WTC11 (cell line): ENCODE measurements at places on chromosomes 16 and 17.
A peak's percentile ranks its signal among the peaks of the same experiment; 100 is the strongest.

DNA sequence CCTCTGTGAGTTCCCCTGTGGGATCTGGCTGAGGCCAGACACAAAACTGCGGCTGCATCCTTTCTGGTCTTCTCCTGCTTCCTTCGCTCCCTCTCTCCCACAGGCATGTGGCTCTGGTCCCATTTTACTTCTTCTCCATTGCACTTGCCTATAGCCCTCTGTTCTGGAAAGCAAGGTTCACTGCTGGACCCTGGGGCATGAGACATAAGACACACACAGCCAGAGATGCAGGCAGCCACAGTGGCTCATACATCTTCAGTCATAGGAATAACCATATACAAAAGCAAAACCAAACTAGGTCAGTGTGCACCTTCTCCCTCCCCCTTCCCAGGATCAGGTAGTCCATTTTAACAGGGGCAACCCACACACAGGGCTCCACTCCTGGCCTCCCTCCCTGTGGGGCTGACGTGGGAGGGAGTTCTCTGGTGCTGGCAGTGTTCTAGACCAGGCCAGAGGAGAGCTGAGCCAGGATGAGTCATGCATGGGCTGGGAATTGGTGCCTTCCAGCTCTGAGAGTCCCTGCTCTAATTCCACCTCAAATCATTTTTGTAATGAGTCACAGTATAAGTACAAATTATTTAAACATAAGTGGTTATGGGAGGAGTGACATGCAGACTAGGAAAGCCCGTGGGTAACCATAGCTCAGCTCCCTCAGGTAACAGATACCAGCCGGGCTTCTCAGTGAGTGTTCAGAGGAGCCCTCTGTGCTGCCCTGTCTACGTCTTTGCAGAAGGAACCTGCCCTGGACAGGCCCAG, 58.0 kb downstream of the ASIC2 start:
- no peak for DNase-seq
- H3K36me3 ChIP-seq, result no peaks in the 10 kb centered on the region
- no peak overlapping the region for H3K27ac ChIP-seq
- H3K27me3 ChIP-seq, result no peaks in the 10 kb centered on the region
- peaks cover 13% of the 10 kb centered on the region for H3K4me1 ChIP-seq
- H3K4me3 ChIP-seq, result no peak overlapping the region

DNA sequence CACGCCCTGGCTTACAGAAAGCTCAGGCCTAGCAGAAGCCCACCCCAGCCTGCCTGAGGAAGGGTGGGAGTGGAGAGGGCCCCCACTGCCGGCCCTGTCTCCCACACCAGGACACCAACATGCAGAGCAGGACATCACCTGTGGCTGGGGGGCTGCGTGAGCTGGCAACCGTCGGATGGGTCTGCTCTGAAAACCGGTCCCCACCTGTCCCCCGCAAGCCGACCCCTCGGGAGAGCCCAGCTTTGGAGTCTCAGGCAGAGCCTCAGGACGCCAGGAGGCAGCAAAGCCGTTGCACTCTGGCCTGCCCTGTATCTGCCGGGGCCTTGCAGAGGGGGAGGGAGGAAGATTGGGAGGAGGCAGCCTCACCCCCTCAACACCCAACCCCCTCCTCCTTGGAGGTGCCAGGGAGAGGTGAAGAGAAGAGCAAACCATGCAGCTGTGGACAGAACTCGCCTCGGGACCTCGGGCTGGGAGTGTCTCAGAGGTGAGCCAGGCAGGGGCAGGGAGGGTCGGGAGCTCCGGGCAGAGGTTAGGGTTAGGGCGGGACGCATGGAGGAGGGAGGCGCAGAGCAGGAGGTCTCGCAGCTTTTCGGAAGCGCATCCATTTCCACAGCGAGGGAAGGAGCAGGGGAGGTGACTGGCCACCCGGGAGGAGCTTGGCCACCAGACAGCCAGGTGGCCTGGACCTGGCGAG, 30.4 kb upstream of the ZC3H18 start:
- peaks cover 37% of the 10 kb centered on the region for H3K27me3 ChIP-seq
- no peak for DNase-seq
- no peak overlapping the region for H3K27ac ChIP-seq
- peaks cover 12% of the 10 kb centered on the region; the same call in 1 of the 2 replicates for H3K4me1 ChIP-seq

- DNase-seq, result no peak
- H3K27me3 ChIP-seq, result peaks cover 16% of the 10 kb centered on the region
- no peak overlapping the region for H3K4me3 ChIP-seq
- H3K27ac ChIP-seq, result no peak overlapping the region
Observed at GRCh38 chr17:74903671-74904070, 10.2 kb upstream of the FADS6 start.

GRCh38 chr17:75390982-75391381, 14.5 kb downstream of the GRB2 start:
- peaks cover 37% of the 10 kb centered on the region for H3K4me1 ChIP-seq
- H3K4me3 ChIP-seq, result no peak overlapping the region
- H3K27me3 ChIP-seq, result peaks cover 2% of the 10 kb centered on the region; the same call in 1 of the 2 replicates
- DNase-seq, result no peak
- H3K27ac ChIP-seq, result peak overlapping the region; percentile 36; the same call in 1 of the 2 replicates

DNA sequence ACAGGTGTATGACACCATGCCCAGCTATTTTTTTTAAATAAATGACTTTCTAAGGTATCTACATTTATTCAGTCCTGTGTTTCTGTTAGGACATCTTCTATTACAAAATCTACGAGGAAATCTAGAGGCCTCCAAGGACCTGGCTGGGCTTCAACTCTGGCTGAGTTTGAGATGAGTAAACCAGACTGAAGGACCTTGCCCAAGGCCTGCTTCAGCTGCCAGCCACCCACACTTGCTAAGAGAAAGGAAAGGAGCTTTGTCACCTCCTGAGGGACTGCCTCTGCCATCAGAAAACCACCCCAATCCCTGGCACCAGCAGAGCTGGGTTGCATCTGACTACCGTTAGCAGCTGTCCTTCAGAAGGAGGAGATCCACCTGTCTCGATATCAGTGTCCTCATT, 1.3 kb upstream of the MYO1D start:
- peaks cover 2% of the 10 kb centered on the region; the same call in 1 of the 2 replicates for H3K27me3 ChIP-seq
- no peak overlapping the region for H3K27ac ChIP-seq
- H3K4me3 ChIP-seq, result no peak overlapping the region
- H3K36me3 ChIP-seq, result no peaks in the 10 kb centered on the region; the same call in 1 of the 2 replicates
